ENCODE measurements at places on chromosomes 4 and X. TPM values are rescaled to one million over a fixed set of nuclear protein-coding genes. Genes with fewer than 3 reads are reported as not detected.

Gene CENPVL3
- total RNA-seq = 6.3 TPM

Gene PDGFRA
- total RNA-seq = 60.9 TPM

DNA sequence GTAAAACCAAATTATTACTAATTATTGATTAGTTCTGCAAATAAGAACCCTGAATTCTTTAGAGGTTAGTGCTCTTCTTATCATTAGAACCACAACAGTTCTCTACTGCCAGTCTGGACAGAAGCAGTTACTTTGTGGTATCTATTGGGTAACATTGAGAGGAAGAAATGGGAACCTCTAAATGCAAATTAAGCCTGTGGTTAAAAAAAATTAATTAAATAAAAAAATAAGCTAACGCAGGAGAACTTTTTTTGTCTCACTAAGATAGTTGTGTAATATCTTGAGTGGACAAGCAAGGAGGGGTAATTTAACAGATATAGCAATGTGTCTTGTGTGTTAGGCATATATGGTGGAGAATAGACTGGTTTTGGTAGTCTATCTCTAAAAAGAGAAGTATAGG lies 32.9 kb upstream of the TET2 start:
- peak; percentile 49 for DNase-seq
- no peak overlapping the region for H3K27ac ChIP-seq
- no peaks in the 10 kb centered on the region for H3K36me3 ChIP-seq
- no peaks in the 10 kb centered on the region for H3K27me3 ChIP-seq
- no peaks in the 10 kb centered on the region for H3K4me1 ChIP-seq

- no peak overlapping the region for H3K4me3 ChIP-seq
- no peak for DNase-seq
- no peak overlapping the region for H3K27ac ChIP-seq
- H3K27me3 ChIP-seq = no peaks in the 10 kb centered on the region
These were observed 12.2 kb downstream of the PAICS start for GRCh38 chr4:56448301-56448700.

GRCh38 chrX:30824275-30824674 lies 64.8 kb downstream of the TAB3 start:
- no peaks in the 10 kb centered on the region for H3K36me3 ChIP-seq
- H3K27me3 ChIP-seq = no peaks in the 10 kb centered on the region
- H3K4me3 ChIP-seq = no peak overlapping the region
- no peak for DNase-seq
- H3K4me1 ChIP-seq = no peaks in the 10 kb centered on the region

- no peaks in the 10 kb centered on the region for H3K4me1 ChIP-seq
- H3K4me3 ChIP-seq = no peak overlapping the region
- no peak for DNase-seq
- H3K27me3 ChIP-seq = no peaks in the 10 kb centered on the region
- H3K27ac ChIP-seq = no peak overlapping the region
These were observed 694.6 kb upstream of the AGA start for GRCh38 chr4:178136736-178137345.
